ENCODE measurements at places on chromosomes 13 and 19.

DNA sequence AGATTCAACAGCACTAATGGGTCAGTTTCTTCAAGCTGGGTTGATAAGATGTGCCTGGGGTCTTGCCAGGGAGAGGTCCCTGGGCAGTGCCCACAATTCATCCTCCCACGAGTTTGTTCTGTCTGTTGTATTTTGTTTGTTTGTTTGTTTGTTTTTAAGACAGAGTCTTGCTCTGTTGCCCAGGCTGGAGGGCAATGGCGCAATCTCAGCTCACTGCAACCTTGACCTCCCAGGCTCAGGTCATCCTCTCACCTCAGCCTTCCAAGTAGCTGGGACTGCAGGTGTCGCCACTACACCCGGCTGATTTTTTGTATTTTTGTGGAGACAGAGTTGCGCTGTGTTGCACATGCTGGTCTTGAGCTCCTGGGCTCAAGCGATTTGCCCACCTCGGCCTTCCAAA, 120.1 kb downstream of the NUFIP1 start:
- DNase-seq: no peak

GRCh38 chr13:113967729-113968462, 6.0 kb downstream of the C13orf46 start:
- DNase-seq: no peak

DNA sequence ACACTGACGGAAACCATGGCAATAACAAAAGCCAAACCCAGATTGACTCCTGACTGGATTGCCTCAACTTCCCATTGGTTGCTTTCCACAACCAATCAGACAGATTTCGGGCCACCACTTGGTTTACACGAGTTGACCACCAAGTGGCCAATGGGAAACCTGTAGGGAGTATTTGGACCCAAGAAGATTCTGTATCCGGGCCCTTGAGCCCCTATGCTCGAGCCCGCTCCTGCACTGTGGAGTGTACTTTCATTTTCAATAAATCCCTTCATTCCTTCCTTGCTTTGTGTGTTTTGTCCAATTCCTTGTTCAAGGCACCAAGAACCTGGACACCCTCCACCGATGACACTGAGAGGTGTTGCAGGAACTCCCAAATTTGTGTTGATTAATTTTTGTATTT, 24.1 kb upstream of the URI1 start:
- DNase-seq: no peak

- DNase-seq: peak; percentile 54
Measured at GRCh38 chr19:18349524-18350128, 9.2 kb downstream of the PGPEP1 start.

GRCh38 chr13:75250526-75251178, 231.3 kb downstream of the TBC1D4 start:
- DNase-seq: peak; percentile 72

GRCh38 chr13:98576200-98576945, 534 bp downstream of the STK24 start:
- DNase-seq: no peak

GRCh38 chr13:45141369-45141768, 21.1 kb downstream of the GTF2F2 start:
- peak; percentile 16 for DNase-seq

DNA sequence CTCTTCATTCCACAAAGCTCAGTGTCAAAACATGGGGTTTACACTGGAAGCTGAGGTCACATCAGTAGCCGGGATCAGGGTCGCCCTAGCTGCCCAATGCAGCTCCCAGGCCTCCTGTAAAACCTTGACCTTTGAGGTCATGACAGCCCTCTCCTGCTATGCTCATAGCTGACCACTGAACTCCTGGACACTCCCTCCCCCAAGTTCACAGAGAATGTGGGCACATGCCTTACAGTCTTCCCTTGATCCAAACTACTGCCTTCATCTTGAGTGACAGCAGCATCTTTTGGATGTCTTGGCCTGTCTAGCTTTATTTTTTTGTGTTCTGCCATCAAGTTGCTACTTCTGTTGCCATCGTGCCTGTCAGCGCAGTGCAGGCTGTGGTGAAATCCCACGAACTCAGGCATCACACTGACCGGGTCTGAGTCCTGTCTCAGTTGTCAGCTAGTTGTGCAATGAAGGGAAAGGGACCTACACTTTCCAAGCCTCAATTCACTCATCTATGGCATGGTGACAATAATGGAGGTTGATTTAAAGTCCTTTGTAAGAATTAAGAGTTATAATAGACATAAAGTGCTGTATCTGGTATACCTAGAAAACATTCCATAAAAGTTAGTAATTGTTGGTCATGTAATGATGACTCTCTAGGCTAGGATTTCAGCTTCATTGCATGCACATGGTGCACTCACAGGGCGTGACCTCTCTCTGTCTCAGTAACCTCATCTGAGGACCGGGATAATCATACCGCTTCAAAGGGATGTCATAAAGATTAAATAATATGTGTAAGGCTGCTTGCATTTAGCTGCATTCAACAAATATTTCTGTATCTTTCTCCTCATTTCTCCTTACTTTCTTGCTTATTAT, 16.4 kb upstream of the ALOX5AP start:
- peak; percentile 95 for DNase-seq

DNA sequence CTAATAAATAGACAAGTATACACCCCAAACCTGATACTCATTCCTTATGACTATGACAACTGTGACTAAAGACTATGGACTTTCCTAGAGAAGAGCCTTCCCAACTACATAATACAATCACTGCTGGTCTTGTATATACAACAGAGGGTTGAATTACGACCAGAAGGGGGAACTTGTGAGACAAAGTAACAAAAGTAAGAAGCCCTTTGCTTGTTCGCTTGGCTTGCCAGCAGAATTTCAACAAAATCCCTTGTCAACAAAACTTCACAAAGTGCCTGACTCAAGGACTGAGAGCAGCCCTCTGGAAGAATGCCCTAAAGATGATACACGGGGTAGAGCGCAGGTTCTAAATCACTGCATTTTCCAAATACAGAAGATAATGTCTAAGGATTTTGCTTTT, 99.4 kb downstream of the WASF3 start:
- DNase-seq: no peak

- DNase-seq: no peak
Measured at GRCh38 chr13:95209109-95209508, 92.1 kb downstream of the ABCC4 start.

GRCh38 chr19:47699360-47699917, 13.8 kb upstream of the EHD2 start:
- no peak for DNase-seq

DNA sequence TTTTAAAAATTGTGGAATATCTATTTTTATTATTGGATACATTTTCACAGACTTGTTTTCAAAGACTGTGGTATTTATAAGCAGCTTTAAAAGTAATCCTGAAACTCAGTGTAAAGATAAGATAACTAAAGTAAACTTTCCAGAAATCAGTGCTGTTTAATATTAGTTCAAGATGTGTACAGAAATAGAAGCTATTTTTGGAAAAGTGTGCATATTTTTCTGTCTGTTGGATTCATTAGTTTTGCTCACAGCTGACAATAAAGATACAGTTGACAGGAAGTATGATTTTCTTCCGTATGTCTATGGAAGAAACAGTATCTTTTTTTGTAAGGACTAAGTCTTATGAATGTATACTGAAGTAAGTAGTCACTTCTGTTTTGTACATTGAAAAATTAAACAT, 85.9 kb downstream of the GJA3 start:
- DNase-seq: no peak

DNA sequence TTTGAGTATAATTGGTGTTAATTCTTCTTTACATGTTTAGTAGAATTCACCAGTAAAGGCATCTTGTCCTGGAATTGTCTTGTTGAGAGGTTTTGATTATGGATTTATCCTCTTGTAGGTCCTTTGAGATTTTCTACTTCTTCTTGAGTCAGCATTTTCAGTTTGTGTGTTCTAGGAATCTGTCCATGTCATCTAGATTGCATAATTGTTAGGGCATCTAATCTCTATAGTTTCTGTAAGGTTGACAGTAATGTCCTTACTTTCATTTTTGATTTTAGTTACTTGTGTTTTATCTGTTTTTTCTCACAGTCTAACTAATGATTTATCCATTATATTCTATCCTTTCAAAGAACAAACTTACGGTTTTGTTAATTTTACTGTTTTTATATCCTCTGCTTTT, 492.0 kb downstream of the FGF9 start:
- no peak for DNase-seq

DNA sequence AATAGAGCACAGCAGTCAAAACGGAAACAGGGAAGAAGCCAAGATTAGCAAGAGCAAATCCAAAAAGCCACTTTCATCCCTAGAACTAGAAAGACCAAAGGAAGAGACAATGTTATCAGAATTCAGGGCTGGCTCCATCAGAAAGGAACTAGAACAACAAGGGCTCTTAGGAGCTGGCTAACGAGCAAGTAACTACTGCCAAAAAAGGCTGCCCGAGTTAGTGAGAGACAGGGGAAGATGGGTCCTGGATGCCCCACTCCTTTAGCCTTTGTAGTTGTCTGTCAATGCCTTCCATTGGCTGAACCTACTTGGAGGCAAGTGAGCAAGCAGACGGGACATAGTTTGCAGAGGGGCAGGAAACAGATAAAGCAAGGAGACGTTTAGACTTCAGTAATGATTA, 240.4 kb downstream of the KLF12 start:
- DNase-seq: no peak

GRCh38 chr13:43988302-43988701, 108.6 kb downstream of the LACC1 start:
- peak; percentile 38 for DNase-seq

GRCh38 chr13:49021953-49022352, 46.2 kb downstream of the FNDC3A start:
- DNase-seq: no peak

- no peak for DNase-seq
Measured at GRCh38 chr13:53783471-53783870, 754.9 kb downstream of the OLFM4 start.

DNA sequence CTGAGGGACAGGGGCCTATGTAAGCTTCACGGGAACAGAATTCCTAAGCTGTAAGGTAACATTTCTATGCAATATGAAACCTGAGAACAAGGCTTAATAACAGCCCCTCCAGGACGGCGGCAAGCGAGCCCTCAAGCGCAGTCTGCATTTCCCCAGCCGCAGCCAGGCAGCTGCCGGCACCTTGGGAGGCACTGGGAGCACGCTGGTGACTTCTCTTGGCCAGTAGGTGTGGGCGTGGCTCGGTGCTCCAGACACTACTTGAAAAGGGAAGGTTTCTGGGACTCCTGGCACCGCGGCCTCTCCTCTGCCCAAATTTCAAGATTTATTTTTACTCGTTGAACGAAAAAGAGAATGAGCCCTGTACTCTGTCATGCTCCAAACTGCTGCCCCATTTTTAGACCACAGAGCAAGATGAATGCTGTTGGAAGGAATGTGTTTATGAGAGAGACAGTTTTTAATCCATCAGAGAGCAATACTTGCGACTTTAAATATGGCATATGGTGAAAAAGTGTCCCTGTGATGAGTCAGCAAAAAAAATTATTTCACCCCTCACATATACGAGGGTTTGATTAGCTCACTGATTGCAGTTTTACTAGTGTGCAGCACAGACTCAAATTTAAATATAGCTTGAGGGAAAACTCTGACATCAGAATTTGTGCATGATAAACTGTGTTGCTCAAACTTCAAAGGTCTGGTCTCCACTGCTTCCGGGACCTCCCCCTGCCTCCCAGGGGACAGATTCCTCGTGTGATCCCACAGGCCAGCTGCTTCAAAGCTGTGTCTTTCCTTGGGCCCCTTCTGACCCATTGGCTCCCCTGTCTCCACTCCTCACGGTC, 81.2 kb downstream of the COL4A2 start:
- DNase-seq: peak; percentile 89

- DNase-seq: peak; percentile 65
Measured at GRCh38 chr19:40687525-40688016, 2.9 kb downstream of the NUMBL start.

GRCh38 chr13:58921129-58921528, 1242.6 kb downstream of the DIAPH3 start:
- DNase-seq: no peak

- no peak for DNase-seq
Measured at GRCh38 chr13:62418376-62418775, 1002.7 kb upstream of the PCDH20 start.

DNA sequence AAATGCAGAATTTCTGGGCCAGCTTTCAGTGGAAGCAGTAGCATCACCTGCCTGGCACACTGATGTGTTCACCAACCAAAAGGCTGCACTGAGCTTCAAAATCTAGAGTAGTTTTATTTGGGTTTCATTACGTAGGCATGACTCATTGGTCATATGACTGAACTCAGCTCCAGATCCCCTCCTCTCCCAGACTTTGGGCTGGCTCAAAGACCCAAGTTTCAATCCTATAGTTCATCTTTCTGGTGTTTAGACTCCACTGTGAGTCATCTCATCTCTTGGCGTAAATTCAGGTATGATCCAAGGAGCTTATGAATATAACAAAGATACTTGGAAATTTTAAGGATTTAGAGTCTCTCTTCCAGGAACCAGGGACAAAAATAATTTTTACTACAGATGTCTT, 17.7 kb downstream of the ZMYM5 start:
- DNase-seq: peak; percentile 97

GRCh38 chr19:49294401-49294800, 30.6 kb downstream of the SLC6A16 start:
- no peak for DNase-seq

DNA sequence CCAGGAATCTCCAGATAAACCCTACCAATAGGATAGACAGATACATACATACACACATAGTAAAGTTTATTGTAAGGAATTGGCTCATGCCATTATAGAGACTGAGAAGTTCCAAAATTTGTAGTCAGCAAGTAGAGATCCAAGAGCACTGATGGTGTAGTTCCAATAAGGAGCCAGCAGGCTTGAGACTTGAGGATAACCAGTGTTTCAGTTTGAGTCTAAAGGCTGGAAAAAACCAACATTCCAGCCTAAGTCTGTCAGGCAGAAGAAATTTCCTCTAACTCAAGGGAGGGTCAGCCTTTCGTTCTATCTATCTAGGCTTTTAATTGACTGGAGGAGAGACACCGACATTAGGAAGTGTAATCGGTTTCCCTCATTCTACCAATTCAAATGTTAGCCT, 110.2 kb upstream of the TSHZ3 start:
- no peak for DNase-seq

- peak; percentile 58 for DNase-seq
Measured at GRCh38 chr13:97429681-97430081, 4.3 kb upstream of the RAP2A start.

DNA sequence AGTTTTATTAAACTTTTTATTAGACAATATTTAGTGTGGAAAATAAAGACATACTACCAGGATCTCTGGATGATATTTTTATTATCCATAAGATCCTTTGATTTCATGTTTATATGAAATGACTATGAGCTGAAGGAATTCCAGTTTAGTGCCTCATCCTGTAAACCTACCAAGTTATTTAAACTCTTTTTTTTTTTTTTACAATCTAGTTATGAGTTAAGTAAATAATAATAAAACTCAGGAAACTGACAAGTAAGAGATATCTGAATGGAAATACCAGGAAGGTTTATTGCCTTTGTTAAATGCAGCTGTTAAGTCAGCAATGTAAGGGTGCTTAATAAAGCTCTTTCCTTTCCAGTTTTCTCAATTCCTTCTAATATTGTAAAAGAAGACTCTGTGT, 53.9 kb downstream of the RXFP2 start:
- peak; percentile 28 for DNase-seq

DNA sequence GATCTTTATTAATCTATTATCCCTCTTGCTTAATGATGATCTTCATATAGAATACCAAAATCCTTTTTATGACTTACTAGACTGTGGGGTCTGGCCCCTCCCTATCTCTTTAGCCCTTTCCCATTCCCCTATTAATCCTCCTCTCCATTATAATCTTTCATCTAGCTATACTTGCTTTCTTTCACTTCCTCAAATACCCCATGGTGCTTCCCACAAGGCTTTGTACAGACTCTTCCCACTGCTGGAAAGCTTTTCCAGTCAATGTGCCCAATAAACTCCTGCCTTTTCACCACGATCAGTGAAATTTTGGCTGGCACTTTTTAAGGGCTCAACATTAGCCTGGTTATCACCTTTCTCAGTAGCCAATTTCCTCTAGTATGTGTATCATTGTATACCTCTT, 3.2 kb upstream of the EBPL start:
- no peak for DNase-seq

Measured in fibroblast of skin of abdomen (primary cell).